Keratinocyte (primary cell): ENCODE measurements at places on chromosomes 1 and 21. TPM values are rescaled to one million over a fixed set of nuclear protein-coding genes. Genes with fewer than 3 reads are reported as not detected.

RHBDL2 gene
- 5.4 to 9.2 TPM (median 7.9 TPM) in 3 replicates for polyA plus RNA-seq

CDCA8 gene
- 3.7 to 22.1 TPM (median 15.1 TPM) in 3 replicates for polyA plus RNA-seq

GBP7 gene
- not detected in 3 replicates for polyA plus RNA-seq

C1QC gene
- not detected in 3 replicates for polyA plus RNA-seq

GRCh38 chr1:77085109-77085508, 134.1 kb downstream of the PIGK start:
- no peak overlapping the region for H3K27ac ChIP-seq
- no peak for DNase-seq
- H3K27me3 ChIP-seq: no peaks in the 10 kb centered on the region
- H3K4me1 ChIP-seq: no peaks in the 10 kb centered on the region
- peaks cover 5% of the 10 kb centered on the region for H3K36me3 ChIP-seq

GRCh38 chr1:234705615-234706014, 95.6 kb upstream of the IRF2BP2 start:
- H3K4me3 ChIP-seq: no peak overlapping the region
- no peak for DNase-seq
- H3K27me3 ChIP-seq: no peaks in the 10 kb centered on the region
- no peaks in the 10 kb centered on the region for H3K36me3 ChIP-seq

DNA sequence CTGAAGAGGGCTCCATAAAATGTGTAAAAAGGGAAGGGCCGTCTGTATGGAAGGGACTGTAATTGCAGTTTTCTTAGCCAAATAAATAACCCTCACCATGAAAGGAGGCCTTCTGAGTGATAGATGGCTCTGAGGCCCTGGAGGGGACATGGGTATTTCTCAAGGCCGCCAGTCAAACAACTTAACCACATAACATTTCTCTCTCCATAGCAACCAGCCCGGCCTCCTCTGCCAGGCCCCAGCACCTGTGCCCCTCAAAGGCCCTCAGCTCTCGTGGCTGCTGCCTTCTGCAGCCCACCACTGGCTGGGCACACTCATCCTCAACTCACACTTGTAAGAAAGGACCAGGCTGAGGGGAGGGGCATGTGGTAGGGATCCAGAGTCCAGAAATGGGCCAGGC, 57.0 kb upstream of the GJB5 start:
- H3K27me3 ChIP-seq: peaks cover 2% of the 10 kb centered on the region
- H3K4me1 ChIP-seq: peaks cover 6% of the 10 kb centered on the region
- H3K27ac ChIP-seq: no peak overlapping the region
- no peak overlapping the region for H3K4me3 ChIP-seq

GRCh38 chr1:111553196-111553595, 49.8 kb upstream of the ADORA3 start:
- no peak overlapping the region for H3K4me3 ChIP-seq
- H3K4me1 ChIP-seq: peaks cover 20% of the 10 kb centered on the region
- no peaks in the 10 kb centered on the region for H3K27me3 ChIP-seq
- DNase-seq: peak; percentile 71
- H3K36me3 ChIP-seq: no peaks in the 10 kb centered on the region

- peaks cover 58% of the 10 kb centered on the region for H3K4me1 ChIP-seq
- no peak overlapping the region for H3K4me3 ChIP-seq
Measured at GRCh38 chr1:226659641-226660040, 79.4 kb downstream of the ITPKB start.

TSPAN2 gene
- polyA plus RNA-seq: 0.26 to 1.1 TPM (median 0.37 TPM) in 3 replicates

GRCh38 chr1:172903581-172904220, 147.0 kb downstream of the TNFSF18 start:
- H3K27me3 ChIP-seq: no peaks in the 10 kb centered on the region
- peaks cover 44% of the 10 kb centered on the region for H3K4me1 ChIP-seq
- H3K27ac ChIP-seq: peak overlapping the region; percentile 73
- no peak overlapping the region for H3K4me3 ChIP-seq
- no peak for DNase-seq

DNA sequence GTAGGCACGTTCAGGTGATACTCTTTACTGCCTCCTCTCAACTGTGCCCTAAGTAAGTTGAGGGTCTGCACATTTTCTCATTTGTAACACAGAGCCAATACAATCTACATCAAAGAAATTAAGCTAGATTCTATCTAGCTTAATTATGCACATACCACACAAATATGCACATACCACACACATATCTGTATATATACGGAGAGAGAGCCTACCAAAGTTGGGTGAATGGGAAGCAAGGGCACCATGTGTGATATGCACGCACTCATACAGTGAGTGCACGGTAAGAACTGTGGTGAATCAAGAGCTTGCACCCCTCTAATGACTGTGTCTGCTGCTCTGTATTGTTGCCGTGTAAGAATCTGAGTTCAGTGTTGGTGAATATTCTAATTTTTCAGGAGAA, 314.9 kb downstream of the ZNF326 start:
- H3K4me1 ChIP-seq: no peaks in the 10 kb centered on the region
- H3K27me3 ChIP-seq: no peaks in the 10 kb centered on the region
- DNase-seq: no peak
- H3K4me3 ChIP-seq: no peak overlapping the region
- H3K27ac ChIP-seq: no peak overlapping the region

C4BPA gene
- polyA plus RNA-seq: not detected in 3 replicates

DNA sequence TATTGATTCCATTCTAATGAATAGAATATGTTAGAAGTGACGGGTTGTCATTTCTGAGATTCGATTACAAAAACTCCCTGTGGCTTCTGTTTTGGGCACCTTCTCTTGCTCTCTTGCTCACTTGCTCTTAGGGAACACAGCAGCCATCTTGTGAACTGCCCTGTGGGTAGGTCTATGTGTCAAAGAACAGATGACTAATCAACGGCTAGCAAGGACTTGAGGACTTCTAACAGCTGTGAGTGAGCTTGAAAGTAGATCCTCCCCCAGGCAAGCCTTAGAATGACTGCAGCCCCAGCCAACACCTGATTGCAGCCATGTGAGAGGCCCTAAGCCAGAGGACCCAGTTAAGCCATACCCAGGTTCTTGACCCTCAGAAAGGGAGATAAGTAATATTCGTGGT, 49.3 kb downstream of the AZIN2 start:
- H3K27ac ChIP-seq: no peak overlapping the region
- no peaks in the 10 kb centered on the region for H3K36me3 ChIP-seq
- no peak overlapping the region for H3K4me3 ChIP-seq
- peak; percentile 89 for DNase-seq
- peaks cover 38% of the 10 kb centered on the region for H3K4me1 ChIP-seq
- H3K27me3 ChIP-seq: no peaks in the 10 kb centered on the region

DNA sequence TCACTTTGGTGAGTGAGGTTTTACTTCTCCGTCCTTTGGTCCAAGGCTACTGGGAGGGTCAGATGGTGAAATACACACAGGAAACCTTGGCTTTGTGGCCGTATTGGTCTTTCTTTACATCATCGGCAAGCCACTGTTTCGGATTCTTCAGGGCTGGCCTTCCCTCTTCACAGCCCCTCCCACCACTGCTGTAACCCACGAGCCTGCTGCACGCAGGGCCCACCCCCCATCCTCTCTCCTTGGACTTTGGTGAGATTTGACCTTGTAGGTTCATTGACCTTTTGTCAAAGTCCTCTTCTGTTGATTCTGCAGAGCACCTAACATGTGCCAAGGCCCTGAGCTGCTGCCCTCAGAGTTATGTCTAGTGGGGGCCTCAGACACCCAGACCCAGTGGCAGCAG, 328.6 kb downstream of the CAMTA1 start:
- H3K4me1 ChIP-seq: peaks cover 51% of the 10 kb centered on the region
- no peaks in the 10 kb centered on the region for H3K36me3 ChIP-seq
- DNase-seq: no peak

- H3K36me3 ChIP-seq: no peaks in the 10 kb centered on the region
- H3K27me3 ChIP-seq: no peaks in the 10 kb centered on the region
- DNase-seq: no peak
- no peak overlapping the region for H3K27ac ChIP-seq
Measured at GRCh38 chr1:96095849-96096612, 625.6 kb upstream of the PTBP2 start.

DNA sequence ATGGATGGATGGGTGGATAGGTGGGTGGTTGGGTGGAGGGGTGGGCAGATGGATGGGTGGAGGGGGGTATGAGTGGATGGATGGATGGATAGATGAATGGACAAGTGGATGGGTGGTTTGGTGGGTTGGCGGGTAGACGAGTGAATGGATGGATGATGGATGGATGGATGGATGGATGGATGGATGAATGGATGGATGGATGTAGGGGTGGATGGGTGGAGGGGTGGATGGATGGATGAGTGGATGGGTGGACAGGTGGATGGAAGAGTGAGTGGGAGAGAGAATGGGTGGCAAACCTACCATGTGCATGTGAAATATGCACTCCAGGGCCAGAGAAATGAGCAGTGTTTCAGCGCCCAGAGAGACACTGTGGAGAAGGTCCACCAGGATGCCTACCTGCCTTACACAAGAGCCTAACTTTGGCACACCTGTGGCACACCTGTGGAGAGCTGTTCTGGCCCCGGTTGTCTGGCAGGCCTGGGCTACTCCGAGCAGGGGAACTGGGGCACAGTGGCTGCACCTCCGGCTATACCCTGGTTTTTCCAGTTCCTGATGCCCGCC, 12.8 kb downstream of the EPHA2 start:
- no peaks in the 10 kb centered on the region for H3K27me3 ChIP-seq
- peaks cover 32% of the 10 kb centered on the region for H3K36me3 ChIP-seq
- peaks cover 91% of the 10 kb centered on the region for H3K4me1 ChIP-seq
- DNase-seq: no peak

SHISA4 gene
- polyA plus RNA-seq: 2.2 to 5.8 TPM (median 4.0 TPM) in 3 replicates

DNA sequence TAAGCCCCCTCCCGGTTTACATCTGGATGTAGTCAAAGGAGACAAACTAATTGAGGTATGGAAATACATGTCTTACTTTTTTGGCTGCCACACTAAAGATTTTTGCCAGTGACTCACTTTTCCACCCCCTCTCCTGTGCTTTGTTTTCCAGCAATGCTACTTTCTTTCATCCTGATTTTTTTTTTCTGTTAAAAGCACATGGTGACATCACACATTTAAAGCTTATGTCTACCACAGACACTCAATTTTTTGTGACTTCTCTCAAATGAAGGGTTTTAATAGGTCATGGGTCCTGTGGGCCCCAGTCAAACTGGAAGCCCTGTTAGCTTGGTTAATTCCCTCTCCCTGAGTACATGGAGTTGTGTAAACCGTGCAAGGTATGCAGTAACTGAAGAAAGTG, 2.2 kb downstream of the PPP1R8 start:
- peaks cover 12% of the 10 kb centered on the region for H3K36me3 ChIP-seq
- no peak for DNase-seq
- H3K27me3 ChIP-seq: no peaks in the 10 kb centered on the region
- peak overlapping the region; percentile 11 for H3K27ac ChIP-seq

DNA sequence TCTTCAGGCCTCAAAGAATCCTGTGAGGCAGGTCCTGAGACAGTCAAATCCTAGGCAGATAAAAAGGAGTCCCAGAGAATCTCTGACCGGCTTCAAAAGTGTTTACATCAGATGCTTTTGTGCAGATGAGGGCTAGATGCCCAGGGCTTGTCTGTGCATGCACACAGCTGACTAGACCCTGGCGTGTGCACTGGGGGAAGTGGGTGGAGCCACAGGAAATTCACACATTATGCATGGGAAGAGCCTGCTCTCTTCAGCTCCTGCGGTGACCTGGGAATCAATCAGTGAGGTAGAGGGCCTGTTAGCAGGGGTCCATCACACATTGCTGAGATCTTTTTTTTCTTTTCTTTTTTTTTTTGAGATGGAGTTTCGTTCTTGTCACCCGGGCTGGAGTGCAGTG, 36.6 kb upstream of the NHLH2 start:
- no peaks in the 10 kb centered on the region for H3K27me3 ChIP-seq
- peak overlapping the region; percentile 10 for H3K27ac ChIP-seq
- no peaks in the 10 kb centered on the region for H3K36me3 ChIP-seq

CD48 gene
- 0.07 to 0.30 TPM (median 0.08 TPM) in 3 replicates for polyA plus RNA-seq

- no peaks in the 10 kb centered on the region for H3K36me3 ChIP-seq
- DNase-seq: no peak
- no peak overlapping the region for H3K27ac ChIP-seq
- H3K27me3 ChIP-seq: no peaks in the 10 kb centered on the region
Measured at GRCh38 chr1:187817782-187818181, 989.0 kb downstream of the PLA2G4A start.

DNA sequence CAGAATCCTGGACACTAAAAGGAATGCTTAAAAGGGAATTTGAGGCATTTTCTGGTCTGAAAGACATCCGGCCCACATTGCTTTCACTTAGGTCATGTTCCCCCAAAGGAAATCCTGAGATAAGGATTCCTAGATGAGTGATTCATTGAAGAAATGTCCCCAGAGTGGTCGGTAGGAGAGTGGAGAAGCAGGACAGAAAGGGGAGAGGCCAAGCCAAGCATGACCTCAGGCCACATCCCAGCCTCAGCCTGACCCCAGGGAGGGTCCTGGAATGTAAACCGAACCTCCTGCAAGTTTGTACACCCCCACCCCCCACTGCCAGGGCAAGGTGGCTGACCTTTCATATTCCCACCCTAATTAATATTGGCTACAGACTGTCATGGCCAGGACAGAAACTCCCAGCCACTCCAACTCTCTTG, 16.6 kb downstream of the HIVEP3 start:
- peak overlapping the region; percentile 44 for H3K27ac ChIP-seq
- no peak overlapping the region for H3K4me3 ChIP-seq
- no peaks in the 10 kb centered on the region for H3K27me3 ChIP-seq
- DNase-seq: no peak
- H3K36me3 ChIP-seq: no peaks in the 10 kb centered on the region
- H3K4me1 ChIP-seq: peaks cover 40% of the 10 kb centered on the region

BROX gene
- polyA plus RNA-seq: 5.0 to 9.6 TPM (median 6.4 TPM) in 3 replicates

DNA sequence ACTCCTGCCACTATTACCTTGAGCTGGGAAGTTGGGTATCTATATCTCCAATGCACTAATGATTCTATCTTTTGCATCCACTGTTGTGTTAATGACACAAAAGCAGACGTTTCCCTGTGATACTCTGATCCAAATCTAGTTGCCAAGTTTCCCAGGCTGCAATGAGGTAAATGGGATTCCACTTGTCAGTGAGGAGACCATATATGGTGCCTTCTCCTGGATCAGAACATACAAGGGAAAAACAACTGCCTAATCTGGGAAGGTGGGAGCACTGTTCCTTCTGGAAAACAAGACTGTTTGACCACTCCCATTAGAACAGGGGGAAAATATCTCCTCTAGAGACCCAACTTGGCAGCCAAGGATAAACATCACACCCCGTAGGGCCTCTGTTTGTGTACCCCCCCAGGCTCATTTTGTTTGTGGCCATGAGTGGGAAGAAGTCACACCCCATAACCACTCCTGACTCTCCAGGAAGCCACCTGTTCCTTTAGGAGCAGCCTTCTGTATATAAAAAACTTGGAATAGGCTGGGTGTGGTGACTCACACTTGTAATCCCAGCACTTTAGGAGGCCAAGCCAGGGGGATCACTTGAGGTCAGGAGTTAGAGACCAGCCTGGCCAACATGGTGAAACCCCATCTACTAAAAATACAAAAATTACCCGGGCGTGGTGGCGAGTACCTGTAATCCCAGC, 28.5 kb upstream of the SLC6A9 start:
- no peak overlapping the region for H3K27ac ChIP-seq
- H3K4me1 ChIP-seq: peaks cover 14% of the 10 kb centered on the region
- no peaks in the 10 kb centered on the region for H3K27me3 ChIP-seq
- H3K4me3 ChIP-seq: no peak overlapping the region
- no peaks in the 10 kb centered on the region for H3K36me3 ChIP-seq
- no peak for DNase-seq
